Stimulated activated CD8-positive, alpha-beta memory T cell treated with anti-CD3 and anti-CD28 coated beads, Interleukin-7, amount 100 ng/mL, for 1 hour (primary cell): ENCODE measurements at places on chromosomes 13 and 19.
A peak's percentile ranks its signal among the peaks of the same experiment; 100 is the strongest.

- no peak for DNase-seq
Measured at GRCh38 chr13:44352202-44352601, 21.4 kb upstream of the SERP2 start.

GRCh38 chr13:111383591-111384440, 63.4 kb downstream of the TEX29 start:
- DNase-seq = no peak

DNA sequence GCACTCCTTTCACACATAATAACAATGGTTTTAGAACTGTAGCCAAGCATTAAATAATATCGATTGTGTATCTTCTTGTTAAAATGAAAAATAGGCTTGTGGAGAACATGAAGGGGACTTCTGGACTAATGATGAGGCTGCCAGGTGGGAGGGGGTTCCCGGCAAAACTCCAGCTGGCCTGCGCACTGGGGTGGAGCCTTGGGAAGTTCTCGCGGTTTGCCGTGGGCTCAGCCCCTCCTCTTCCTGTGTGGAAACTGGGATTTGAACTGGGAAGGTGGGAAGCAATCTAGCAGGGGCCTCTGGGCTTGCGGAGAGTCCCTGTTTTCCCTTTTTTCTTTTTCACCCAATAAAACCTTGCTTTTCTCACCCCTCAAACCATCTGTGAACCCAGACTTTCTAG, 113.7 kb upstream of the SLITRK1 start:
- DNase-seq = no peak

DNA sequence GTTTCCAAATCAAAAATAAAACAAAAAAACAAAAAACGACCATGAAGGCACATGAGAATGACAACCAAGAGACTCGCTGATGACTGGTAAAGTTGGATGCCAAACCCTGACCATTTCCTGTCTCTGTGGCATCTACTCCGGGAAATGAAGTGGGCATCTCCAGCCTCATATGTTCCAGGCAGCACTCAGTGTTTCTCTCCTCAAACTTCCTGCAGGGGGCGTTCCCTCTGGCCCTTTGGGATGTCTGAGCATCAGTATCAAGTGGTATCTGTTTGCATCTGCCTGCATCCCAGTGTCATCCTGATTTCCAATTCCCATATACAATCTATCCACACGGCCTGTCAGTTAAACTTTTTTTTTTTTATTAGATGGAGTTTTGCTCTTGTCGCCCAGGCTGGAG, 9.8 kb upstream of the SIGLEC12 start:
- no peak for DNase-seq

DNA sequence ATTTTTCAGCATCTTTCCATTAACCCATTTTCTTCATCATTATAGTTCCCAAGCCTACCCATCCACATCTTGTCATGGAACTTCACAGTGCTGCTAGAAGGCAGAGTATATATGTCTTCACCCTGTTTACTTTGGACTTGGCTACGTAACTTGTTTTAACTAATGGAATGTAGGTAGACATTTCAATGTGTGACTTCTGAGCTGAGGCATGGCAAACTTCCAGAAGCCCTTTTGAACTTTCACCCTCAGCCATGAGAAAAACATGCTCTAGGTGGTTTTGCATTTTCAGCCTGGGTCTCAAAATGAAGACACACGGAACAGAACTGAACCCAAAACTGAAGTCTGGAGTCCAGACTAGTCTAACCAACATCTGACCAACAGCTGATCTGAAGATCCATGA, 3.2 kb downstream of the TEX30 start:
- DNase-seq = no peak

GRCh38 chr13:33110713-33111413, 94.6 kb downstream of the KL start:
- no peak for DNase-seq

- no peak for DNase-seq
Measured at GRCh38 chr19:49615861-49616260, 24.1 kb downstream of the RRAS start.

DNA sequence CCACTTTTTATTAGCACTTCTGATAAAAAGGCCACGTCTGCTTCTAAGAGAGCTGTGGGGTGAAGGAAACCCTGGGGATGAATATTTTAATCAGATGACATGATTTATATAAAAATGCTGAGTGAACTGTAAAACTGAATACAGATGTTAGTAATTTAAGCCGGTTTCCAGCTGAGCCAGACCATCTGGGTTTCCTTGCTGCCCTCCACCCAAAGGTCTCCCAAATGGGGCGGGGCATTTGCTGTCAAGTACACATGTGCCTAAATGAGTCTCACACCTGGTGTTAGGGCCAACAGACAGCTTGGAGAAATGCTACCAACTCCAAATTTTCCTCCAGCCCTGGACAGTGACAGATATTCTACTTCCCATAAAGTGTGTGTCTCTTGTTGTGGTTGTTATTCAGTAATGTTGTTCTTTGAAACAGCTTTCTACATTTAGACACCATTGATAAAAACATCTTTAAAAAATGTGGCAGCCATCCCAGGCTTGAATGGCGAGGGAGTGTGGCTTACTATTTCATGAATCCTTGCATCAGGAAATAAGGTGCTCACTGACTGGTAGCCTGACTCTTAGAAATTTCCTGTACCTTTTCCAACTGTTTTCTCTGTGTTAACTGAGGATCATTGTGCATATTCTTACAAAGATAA, 350.4 kb downstream of the MTUS2 start:
- DNase-seq = no peak

- no peak for DNase-seq
Measured at GRCh38 chr13:113483504-113484293, 6.8 kb downstream of the DCUN1D2 start.

DNA sequence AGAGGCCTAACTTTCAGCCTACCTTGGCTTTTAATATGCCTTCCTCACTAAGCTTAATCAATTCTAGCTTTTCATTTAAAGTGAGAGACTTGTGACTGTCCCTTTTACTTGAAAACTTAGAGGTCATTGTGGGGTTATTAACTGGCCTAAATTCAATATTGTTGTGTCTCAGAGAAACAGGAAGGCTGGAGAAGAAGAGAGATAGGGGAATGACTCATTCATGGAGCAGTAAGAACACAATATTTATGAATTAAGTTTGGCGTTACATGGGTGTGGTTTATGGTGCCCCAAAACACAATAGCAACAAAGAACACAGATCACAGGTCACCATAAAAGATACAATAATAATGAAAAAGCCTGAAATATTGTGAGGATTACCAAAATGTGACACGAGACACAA, 612.1 kb downstream of the TBC1D4 start:
- DNase-seq = no peak

- DNase-seq = no peak
Measured at GRCh38 chr13:46332772-46333171, 54.3 kb downstream of the RUBCNL start.

- DNase-seq = no peak
Measured at GRCh38 chr13:42215578-42216421, 56.2 kb upstream of the AKAP11 start.

GRCh38 chr13:19597523-19597922, 35.9 kb upstream of the MPHOSPH8 start:
- DNase-seq = no peak

DNA sequence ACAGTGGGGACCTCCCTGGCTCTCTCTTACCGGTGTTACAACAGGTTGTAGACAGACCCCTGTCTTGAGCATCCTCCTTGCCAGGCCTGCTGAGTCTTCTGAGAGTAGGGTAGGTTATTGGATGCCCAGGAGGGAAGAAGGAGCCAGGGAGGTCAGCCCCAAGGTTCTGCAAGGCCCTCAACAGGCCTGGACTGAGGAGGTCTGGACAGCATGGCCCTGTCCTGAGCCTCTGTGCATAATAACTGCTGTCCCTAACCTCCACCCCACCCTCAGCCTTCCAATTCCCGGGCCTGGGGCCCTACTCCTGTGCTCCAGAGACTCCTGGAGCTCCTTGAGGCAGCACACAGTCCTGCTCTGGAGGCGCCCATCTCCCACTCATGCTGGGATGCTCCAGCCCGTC, 336 bp downstream of the CD22 start:
- no peak for DNase-seq

- no peak for DNase-seq
Measured at GRCh38 chr13:32883474-32883873, 132.7 kb upstream of the KL start.

DNA sequence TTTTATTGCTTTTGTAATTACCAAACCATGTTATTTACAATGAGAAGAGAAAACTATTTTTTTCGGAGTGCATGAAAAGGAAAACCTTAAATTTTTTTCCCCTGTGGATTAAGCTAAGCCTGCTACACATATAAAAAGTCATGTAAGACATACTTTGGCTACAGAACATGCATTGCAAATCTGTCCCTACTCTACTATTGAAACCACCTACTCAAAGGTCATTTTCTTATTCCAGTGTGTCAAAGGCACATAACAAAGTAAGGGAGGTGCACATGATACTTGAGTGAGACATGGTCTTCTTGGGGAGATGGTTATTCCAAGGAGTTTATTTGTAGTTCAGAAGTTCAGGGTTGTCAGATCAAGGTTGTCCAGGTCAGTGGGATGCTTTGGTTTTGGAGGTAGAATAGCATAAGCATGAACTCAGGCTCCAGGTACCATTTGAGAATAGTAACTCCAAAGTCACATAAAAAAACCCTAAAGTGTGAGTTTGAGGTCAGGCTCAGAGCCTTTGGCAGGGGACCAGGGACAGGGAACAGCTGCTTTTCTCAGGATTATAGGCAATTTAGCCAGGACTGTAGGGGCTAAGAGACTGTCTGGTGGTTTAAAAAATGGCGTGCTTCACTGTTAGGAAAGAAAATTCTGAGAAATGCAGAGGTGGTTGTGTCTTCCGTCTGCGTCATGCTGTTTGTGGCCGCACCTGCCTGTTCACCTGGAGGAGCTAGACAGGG, 15.4 kb downstream of the FARP1 start:
- DNase-seq = no peak

DNA sequence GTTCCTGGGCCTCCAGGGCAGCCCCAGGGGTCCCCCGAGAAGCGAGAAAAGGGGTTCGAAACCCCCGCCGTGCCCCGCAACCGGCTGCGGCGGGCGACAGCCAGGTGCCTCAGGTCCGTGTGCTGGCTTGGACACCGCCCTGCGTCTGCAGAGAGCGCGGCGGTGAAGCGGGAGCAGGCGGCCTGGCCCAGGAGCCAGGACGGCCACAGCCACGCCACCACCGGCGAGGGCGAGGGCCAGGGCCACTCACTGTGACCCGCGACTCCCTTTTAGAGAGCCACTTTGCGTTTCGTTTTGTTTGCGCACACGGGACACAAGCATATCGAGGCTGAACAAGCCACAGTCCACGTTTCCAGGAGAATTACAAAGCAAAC, 110.4 kb downstream of the CRYL1 start:
- DNase-seq = no peak

DNA sequence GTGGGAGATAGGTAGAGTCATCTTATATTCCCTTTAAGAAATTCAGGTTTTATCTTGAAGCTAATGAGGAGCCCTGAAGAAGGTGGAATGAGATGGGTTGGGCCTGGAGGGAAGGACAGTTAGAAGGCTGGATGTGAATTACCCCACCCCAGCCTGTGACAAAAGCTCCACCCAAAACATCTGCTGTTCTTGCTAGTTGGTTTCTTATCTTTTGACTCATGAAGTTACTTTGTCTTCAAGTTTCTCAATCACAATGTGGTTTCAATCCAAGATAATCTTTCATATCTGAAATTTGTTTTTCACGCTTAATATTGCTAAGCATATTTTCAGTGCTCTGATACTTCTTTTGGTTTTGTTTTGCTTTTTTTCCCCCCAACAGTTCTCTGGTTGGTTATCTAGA, 38.3 kb upstream of the HMGB1 start:
- no peak for DNase-seq

DNA sequence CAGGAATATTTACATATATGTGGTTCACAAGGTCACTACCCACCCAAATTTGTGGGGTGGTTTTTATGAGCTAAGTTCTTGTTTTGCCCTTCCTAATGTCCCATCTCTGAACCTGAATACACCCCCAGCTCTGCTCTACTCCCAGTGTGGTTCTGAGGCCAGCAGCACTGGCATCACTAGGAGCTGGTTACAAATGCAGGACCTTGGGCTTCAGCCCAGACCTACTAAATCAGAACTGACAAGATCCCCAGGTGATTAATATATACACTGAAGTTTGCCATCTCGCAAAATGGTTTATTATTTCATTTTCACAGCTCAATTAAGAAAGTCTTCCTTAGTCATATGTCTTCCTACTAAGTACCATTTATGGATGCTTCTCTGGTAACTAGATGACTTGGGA, 67.9 kb downstream of the FOXO1 start:
- DNase-seq = no peak

DNA sequence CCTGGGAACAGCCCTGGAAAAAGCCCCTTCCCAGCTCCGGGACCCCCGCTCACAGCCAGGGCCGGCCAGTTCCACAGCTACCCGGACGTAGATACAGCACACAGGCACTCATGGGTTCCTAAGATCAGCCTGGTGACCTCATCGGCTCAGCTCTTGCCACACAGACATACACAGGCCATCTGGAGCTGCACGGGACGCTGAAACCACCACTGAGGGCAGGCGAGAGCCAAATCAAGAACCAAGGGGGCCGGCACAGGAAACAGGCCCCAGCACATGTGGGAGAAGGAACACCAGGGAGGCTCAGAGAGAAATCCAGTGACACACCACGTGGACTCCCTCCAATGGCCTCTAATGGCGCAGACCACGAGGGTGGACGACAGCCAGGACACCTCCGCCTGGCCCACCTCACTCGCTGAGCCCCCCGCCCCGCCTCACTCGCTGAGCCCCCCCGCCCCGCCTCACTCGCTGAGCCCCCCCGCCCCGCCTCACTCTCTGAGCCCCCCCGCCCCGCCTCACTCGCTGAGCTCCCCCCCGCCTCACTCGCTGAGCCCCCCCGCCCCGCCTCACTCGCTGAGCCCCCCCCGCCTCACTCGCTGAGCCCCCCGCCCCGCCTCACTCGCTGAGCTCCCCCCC, 69.7 kb upstream of the C13orf46 start:
- no peak for DNase-seq

GRCh38 chr13:35160896-35161295, 218.8 kb downstream of the NBEA start:
- no peak for DNase-seq

DNA sequence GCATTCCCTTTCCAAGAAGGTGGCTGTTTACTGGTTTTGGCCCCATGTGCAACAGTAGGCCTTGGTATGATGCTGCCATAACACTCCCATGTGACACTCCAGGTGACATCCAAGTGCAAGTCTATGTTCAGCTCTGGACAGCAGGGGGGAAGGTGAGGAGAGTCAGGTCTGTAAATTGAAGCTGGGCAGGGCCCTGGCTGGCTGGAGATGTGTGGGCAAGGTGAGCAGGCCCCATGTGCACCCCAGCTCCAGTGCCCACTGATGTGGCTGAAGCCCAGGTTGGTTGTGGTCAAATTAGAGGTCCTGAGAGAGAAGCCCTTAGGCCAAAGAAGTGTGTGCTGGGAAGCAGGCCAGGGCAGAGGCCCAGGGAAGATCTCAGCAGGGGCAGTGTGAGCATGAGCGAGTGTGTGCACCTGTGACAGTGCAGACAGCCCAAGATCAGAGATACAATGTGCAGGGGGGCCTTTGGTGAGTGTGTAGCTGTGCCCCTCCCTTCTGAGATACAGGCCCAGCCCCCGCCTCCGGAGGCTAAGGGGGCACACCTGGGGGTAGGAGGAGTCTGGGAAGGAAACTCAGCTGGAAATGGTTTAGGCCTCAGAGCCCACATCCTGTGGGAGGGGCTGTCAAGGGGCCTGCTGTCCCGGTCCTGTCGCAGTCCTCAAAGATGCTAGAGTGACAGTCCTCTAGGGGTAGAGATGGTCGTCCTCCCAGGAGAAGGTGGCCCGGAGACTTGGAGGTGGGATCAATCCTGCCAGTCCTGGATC, 18.6 kb downstream of the DEDD2 start:
- peak; percentile 52 for DNase-seq

GRCh38 chr13:34654203-34654602, 287.9 kb upstream of the NBEA start:
- no peak for DNase-seq
